ENCODE measurements at places on chromosomes 3 and 15.
A peak's percentile ranks its signal among the peaks of the same experiment; 100 is the strongest.

- DNase-seq = no peak
- H3K4me3 ChIP-seq = no peak overlapping the region
- no peaks in the 10 kb centered on the region for H3K27me3 ChIP-seq
- no peak overlapping the region for H3K27ac ChIP-seq
- H3K36me3 ChIP-seq = no peaks in the 10 kb centered on the region
- H3K4me1 ChIP-seq = no peaks in the 10 kb centered on the region
Measured at GRCh38 chr15:29438703-29439055, 169.1 kb upstream of the NSMCE3 start.

GRCh38 chr15:78620021-78620526, 722 bp downstream of the CHRNA3 start:
- H3K4me3 ChIP-seq = no peak overlapping the region
- H3K36me3 ChIP-seq = no peaks in the 10 kb centered on the region
- no peak for DNase-seq
- peaks cover 13% of the 10 kb centered on the region for H3K4me1 ChIP-seq

DNA sequence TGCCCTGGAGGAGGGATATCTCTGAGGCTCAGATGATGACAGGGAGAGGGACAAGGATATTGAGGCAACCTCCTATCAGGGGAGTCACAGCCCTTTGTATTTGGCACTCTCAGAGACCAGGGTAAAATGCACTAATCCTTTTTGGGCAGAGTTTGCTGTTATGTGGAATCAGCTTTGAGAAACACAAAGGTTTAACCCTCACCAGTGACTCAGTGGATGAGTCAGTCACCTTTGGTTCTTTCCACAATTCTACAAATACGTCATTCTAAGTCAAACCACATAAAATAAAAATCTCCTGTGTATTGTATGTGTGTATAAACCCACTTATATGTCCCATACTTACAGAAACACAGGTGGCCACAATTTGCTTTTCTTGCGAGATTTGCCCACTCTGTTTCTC, 5.1 kb downstream of the LSAMP start:
- H3K27ac ChIP-seq = no peak overlapping the region
- no peaks in the 10 kb centered on the region for H3K36me3 ChIP-seq
- H3K4me1 ChIP-seq = no peaks in the 10 kb centered on the region
- H3K4me3 ChIP-seq = no peak overlapping the region

- H3K36me3 ChIP-seq = no peaks in the 10 kb centered on the region
- no peaks in the 10 kb centered on the region for H3K27me3 ChIP-seq
- H3K4me3 ChIP-seq = no peak overlapping the region
Measured at GRCh38 chr3:58334013-58334321, 1.3 kb downstream of the PXK start.

DNA sequence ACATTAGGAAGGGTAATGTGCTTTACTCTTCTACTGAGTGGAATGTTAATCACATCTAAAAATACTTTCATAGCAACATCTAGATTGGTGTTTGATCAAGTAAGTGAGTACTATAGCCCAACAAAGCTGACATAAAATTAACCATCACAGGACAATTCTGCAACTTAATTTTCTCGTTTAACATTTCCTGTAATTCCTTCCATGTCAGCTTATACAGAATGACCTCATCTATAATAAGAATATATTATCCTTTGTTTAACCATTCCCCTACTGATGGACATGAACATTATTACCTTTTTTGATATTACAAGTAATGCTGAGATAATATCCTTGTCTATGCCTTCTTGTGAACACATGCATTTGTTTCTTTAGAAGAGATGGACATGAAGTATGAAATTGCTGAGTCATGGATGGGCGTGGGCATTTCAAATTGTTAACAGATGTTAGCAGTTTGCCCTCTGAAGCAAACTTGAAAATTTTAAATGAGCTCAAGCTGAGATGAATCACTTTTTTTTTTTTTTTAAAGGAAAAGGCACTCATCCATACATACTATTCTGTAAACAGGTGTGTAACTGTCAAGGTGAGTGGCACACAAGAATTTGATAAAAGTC, 85.1 kb downstream of the OXNAD1 start:
- H3K36me3 ChIP-seq = no peaks in the 10 kb centered on the region
- peaks cover 5% of the 10 kb centered on the region for H3K4me1 ChIP-seq
- no peak overlapping the region for H3K4me3 ChIP-seq
- H3K27ac ChIP-seq = no peak overlapping the region
- no peak for DNase-seq

- DNase-seq = peak; percentile 74
- no peaks in the 10 kb centered on the region for H3K27me3 ChIP-seq
- no peak overlapping the region for H3K4me3 ChIP-seq
- peaks cover 42% of the 10 kb centered on the region for H3K36me3 ChIP-seq
Measured at GRCh38 chr15:48440084-48440483, 108.9 kb downstream of the DUT start.

DNA sequence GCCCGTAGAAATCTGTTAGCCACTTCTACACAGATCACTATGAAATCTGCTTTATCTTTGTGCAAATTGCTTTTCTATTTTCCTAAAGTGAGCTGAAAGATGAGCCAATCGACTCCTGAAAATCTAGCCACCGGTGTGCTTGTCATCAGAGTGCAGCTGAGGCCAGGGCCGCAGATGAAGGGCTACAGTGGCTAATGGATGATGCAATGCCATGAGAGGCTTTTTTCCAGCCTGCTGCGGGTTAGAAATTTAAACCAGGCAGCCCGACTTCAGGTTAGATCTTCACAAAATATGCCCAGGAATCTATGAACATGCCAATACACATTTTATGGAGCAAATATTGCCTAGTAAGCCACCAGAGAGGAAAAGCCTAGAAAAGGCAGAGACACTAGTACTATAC, 948.2 kb upstream of the CFAP20DC start:
- H3K27ac ChIP-seq = no peak overlapping the region
- DNase-seq = no peak
- H3K4me3 ChIP-seq = no peak overlapping the region
- no peaks in the 10 kb centered on the region for H3K27me3 ChIP-seq

DNA sequence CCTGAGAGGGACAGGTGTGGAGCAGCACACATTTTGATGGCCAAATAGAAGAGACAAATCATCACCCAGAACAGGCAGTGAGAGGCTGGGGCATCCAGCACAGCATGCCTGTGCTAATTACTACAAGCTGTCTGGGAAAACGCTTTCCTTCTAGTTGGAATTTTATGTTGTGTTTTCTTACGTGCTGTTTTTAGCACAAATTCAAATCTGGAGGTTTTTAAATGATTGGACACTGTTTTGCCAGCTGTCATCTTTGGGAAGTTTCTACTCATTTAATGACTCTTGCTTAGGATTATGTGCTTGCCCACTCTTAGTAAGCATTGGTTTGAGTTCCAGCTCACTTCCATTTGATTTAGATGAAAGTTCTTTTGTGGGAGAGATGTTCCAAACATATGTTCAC, 43.5 kb downstream of the EAF1 start:
- DNase-seq = no peak
- no peaks in the 10 kb centered on the region for H3K36me3 ChIP-seq
- no peak overlapping the region for H3K4me3 ChIP-seq
- no peaks in the 10 kb centered on the region for H3K27me3 ChIP-seq
- H3K27ac ChIP-seq = no peak overlapping the region

GRCh38 chr15:69451951-69452691, 497 bp upstream of the RPLP1 start:
- H3K27me3 ChIP-seq = no peaks in the 10 kb centered on the region
- peaks cover 14% of the 10 kb centered on the region for H3K36me3 ChIP-seq

GRCh38 chr3:184050217-184050847, 2.5 kb upstream of the HTR3C start:
- H3K36me3 ChIP-seq = no peaks in the 10 kb centered on the region
- H3K4me3 ChIP-seq = no peak overlapping the region
- DNase-seq = no peak
- H3K27ac ChIP-seq = no peak overlapping the region
- no peaks in the 10 kb centered on the region for H3K27me3 ChIP-seq

- H3K4me1 ChIP-seq = peaks cover 10% of the 10 kb centered on the region
- DNase-seq = no peak
- no peaks in the 10 kb centered on the region for H3K36me3 ChIP-seq
- H3K4me3 ChIP-seq = no peak overlapping the region
- H3K27ac ChIP-seq = no peak overlapping the region
Measured at GRCh38 chr15:91022832-91023129, 387 bp upstream of the VPS33B start.

- DNase-seq = no peak
- H3K4me1 ChIP-seq = no peaks in the 10 kb centered on the region
Measured at GRCh38 chr3:78754066-78754743, 1013.6 kb downstream of the ROBO1 start.

DNA sequence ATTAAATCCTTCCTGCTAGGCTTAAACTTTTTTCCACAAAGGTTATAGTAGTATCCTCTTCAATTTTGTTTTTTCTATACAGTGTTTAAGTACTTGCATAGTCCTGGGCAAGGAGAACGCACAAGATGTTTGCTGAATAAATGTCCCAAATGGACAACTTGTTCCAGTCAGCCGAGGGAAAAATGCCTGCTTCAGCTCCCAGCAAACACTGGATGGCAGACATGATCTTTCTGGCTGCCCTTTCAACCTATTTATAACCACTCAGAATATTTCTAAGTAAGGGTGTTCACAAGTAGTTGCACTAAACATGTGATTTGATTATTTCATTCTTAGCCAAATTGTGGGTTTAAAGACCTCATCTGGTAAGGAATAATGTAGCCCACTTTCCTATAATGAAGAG, 29.8 kb downstream of the GNB4 start:
- no peak overlapping the region for H3K27ac ChIP-seq
- peak; percentile 26 for DNase-seq
- no peaks in the 10 kb centered on the region for H3K27me3 ChIP-seq

GRCh38 chr3:42652611-42653302, 740 bp upstream of the ZBTB47 start:
- H3K27ac ChIP-seq = peak overlapping the region; percentile 86
- no peaks in the 10 kb centered on the region for H3K27me3 ChIP-seq
- H3K4me1 ChIP-seq = peaks cover 28% of the 10 kb centered on the region
- H3K4me3 ChIP-seq = no peak overlapping the region

DNA sequence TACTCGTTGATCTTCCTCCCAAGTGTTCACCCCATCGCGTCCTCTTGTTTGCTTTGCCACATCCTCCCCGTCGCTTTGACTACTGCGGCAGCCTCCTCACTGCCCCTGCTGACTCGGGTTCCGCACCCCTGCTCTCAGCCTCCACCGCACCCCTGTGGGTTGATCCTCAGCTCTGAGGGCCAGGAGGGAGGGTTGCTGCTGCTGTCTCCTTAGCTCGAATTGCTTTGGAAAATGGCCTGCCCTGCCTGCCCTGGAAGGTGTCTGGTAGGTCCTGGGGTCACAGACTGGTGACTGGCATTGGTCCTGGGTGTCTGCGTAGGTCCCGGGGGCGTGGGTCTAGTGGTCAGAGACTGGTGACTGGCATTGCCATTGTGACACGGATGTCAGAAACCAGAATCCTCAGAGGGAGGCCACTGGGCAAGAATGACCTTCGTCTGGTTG, 9.4 kb downstream of the MUC4 start:
- no peaks in the 10 kb centered on the region for H3K36me3 ChIP-seq
- no peak for DNase-seq
- peaks cover 15% of the 10 kb centered on the region for H3K4me1 ChIP-seq
- no peaks in the 10 kb centered on the region for H3K27me3 ChIP-seq
- no peak overlapping the region for H3K4me3 ChIP-seq

DNA sequence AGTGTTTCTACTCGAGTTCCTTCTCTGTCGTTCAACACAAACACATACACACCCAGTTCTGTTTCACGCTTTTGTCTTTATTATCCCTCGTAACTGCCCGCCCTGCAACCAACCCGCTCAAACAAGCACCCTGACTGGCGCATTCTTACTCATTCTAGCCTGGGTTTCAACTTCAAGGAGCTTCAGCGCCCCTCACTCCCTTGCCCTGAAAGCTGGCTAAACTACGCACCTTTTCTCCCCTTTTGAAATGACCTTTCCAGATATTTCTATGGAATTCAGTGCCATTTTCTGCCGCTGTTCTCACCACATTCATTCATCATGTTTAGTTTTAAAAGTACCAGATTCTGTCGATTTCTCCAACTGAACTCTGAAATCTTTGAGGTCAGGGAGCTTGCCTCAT, 653 bp upstream of the MFSD1 start:
- H3K27me3 ChIP-seq = no peaks in the 10 kb centered on the region
- H3K27ac ChIP-seq = peak overlapping the region; percentile 44
- DNase-seq = peak; percentile 4
- no peaks in the 10 kb centered on the region for H3K36me3 ChIP-seq

GRCh38 chr3:69219101-69219708, 96.8 kb upstream of the LMOD3 start:
- no peak overlapping the region for H3K27ac ChIP-seq
- H3K4me1 ChIP-seq = no peaks in the 10 kb centered on the region
- DNase-seq = no peak

DNA sequence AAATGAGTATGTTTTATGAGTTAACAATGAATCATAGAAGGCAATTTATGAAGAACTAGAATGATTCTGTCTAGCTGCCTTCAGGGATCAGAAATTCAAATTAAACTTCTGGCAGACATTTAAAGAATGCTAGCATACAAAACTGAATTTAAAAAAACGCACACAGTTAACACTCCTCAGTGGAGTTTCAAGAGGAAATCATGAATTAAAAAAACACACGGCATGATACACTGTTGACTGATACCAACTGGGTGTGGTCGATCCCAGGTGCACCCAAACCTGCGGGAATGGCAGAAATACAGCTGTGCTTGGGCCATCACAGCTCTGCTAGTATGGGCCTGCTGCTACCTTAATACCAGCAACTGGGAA, 526.0 kb downstream of the FOXP1 start:
- no peaks in the 10 kb centered on the region for H3K36me3 ChIP-seq
- H3K4me3 ChIP-seq = no peak overlapping the region
- no peak for DNase-seq
- peak overlapping the region; percentile 95 for H3K27ac ChIP-seq

DNA sequence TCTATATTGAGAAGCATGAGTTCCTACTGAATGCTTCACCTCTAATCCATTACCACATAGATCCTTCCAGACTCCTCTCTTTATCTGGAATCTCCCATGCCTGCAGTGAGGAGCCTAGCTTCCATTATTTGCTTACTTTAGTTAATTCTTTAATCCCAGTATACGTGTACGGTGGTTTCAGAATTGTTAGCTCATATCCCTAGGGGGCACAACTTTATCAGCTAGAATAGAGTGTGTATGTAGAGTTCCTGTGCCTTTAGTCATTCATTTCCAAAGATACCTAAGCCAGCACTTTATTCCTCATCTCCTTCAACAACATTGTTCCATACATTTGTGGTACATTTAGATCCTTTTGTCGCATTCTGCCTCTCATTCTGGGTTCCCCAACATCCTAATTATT, 226.0 kb downstream of the TJP1 start:
- peak; percentile 6 for DNase-seq
- H3K4me1 ChIP-seq = no peaks in the 10 kb centered on the region
- no peaks in the 10 kb centered on the region for H3K36me3 ChIP-seq
- no peaks in the 10 kb centered on the region for H3K27me3 ChIP-seq
